ENCODE measurements at places on chromosomes 13 and 19.

- no peak for DNase-seq
Measured at GRCh38 chr13:24541127-24541475, 28.5 kb upstream of the PARP4 start.

- DNase-seq: no peak
Measured at GRCh38 chr19:31372246-31372781, 23.1 kb upstream of the TSHZ3 start.

DNA sequence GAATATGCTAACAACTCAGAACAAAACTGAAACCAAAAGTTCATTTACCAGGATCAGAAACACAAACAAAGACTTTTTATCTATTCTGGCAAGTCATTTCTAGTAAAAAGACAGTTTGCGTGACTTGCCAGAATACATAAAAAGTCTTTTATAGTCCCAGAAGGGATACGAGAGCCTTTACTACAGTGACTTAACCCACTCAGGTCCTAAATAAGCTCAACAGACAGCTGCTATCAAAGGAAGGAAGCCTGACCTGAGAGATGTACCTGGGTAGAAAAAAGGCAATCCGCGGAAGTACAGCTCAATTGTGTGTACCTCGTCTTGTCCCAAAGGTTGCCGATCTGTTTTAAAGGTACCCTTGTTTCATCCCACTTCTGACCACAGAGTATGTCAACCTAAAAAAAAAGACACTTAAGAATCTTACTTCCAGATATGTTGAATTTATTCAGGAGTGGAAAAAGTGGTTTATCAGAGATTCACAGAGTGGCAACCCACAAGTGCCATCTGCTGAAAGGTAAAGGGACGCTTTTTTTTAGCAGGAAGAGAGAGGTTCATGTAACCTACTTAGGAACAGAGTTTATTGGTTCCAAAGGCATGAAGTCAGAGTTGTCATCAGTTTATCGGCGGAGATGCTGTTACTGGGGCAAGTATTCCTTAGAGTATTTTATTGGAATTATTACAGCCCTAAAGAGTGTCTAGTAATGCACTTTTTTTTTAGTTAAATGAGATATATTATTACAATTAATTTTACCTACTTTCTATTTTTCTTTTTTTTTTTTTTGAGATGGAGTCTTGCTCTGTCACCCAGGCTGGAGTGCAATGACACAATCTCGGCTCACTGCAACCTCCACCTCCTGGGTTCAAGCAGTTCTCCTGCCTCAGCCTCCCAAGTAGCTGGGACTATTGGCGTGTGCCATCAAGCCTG is 69.7 kb upstream of the C1QTNF9B start:
- no peak for DNase-seq

DNA sequence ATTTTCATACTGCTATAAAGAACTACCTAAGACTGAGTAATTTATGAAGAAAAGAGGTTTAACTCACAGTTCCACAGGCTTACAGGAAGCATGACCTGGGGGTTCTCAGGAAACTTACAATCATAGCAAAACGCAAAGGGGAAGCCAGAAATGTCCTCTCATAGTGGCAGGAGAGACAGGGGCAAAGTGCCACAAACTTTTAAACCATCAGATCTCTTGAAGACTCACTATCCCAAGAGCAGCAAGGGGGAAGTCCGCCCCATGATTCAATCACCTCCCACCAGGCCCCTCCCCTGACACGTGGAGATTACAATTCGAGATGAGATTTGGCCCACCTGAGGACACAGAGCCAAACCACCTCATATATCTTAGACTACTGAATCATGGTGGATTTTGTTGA is 198.7 kb downstream of the KCTD12 start:
- no peak for DNase-seq

- no peak for DNase-seq
Measured at GRCh38 chr13:24282256-24282655, 27.1 kb upstream of the C1QTNF9 start.
